T-helper 2 cell (primary cell): ENCODE measurements at places on chromosomes 6 and 20.
A peak's percentile ranks its signal among the peaks of the same experiment; 100 is the strongest.

- DNase-seq = no peak
Measured at GRCh38 chr20:32975698-32976674, 28.2 kb downstream of the SUN5 start.

- no peak for DNase-seq
Measured at GRCh38 chr6:54586251-54586650, 260.3 kb upstream of the FAM83B start.

DNA sequence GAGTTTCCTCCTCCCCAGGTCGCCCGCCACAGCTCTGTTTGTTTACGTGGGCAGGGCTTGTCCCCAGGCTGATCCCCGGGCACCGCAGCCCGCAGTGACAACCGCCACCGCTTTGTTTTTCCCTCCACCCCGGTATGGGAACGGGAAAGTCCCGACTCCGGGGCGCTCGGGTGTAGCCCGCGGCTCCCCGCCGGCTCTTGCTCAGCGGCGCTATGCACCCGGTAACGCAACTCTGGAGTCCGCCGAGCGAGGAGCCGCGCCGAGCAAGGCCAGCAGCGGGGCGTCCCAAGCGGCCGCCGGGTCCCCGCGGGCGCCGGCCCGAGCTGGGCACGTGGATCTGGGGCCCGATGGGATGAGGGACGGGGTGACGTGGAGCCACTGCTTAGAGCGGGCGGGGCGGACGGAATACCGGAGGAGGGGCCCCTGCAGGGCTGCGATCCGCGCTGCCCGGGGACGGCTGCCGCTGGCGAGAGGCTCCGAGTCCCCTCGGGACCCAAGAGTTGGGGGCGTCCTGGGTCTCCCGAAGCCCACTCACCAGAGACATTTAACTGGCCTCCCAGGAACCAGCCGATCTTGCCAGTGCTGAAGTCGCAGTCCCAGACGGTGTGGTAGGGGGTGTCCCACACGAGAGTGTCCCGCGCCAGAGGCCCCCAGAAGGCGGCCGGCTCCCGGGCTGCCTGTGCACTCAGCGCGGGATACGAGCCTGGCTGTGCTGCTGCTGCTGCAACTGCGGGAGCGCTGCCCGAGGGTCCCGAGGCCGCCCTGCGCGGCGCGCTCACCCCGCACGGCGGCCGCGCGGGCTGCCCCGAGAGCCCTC is 497 bp downstream of the ACSS1 start:
- DNase-seq = peak; percentile 75

- DNase-seq = peak; percentile 50
Measured at GRCh38 chr6:44630125-44631028, 242.9 kb downstream of the CDC5L start.
